ENCODE measurements at places on chromosomes 1 and 21.

GRCh38 chr1:100461222-100461621 lies 76.7 kb upstream of the GPR88 start:
- no peak for DNase-seq

- no peak for DNase-seq
Observed at GRCh38 chr1:233244183-233244582, 51.3 kb downstream of the PCNX2 start.

GRCh38 chr1:10196976-10197375 lies 13.4 kb upstream of the KIF1B start:
- no peak for DNase-seq

DNA sequence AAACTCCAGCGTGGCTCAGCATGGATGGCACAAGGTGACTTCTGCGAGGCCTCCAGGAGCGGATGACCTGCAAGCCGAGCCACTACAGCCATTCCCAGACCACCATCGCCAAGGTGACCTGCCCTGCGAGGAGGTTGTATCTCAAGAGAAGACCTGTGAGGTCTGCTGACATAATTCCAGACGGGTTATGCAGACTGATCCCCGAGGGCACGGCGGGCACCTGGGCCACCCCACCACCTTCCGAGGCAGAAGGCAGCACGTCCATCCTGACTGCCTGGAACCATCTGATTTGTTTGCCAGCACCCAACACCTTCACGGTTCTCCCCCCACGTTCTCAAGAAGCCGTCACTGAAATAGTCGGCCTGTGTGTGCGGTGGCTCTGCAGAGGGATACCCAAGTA lies 56.8 kb upstream of the CNTN2 start:
- no peak for DNase-seq

GRCh38 chr21:26079366-26079765 lies 91.2 kb downstream of the APP start:
- DNase-seq: no peak
